ENCODE measurements at places on chromosomes 4 and X.
A peak's percentile ranks its signal among the peaks of the same experiment; 100 is the strongest.

- DNase-seq: no peak
Measured at GRCh38 chr4:158597879-158598596, 73.6 kb downstream of the C4orf46 start.

DNA sequence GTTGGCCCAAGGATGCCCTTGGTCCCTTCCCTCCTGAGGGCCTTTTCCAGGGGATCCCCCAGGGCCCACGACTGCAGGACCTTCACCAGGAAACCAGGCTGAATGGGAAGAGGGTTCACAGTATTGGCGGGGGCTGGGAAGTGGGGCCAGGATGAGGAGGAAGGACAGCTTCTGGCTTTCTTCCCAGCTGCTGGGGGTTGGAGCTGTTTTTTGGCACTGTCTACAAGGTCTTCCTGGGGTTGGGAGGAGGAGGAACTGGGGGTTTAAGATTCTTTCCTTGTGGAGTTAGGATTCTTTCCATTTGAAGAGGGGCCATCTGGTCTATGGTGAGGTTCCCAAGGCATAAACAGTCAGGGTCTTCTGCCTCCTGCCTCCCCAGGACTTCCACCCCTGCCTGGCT lies 64.8 kb downstream of the KIF4A start:
- DNase-seq: no peak

DNA sequence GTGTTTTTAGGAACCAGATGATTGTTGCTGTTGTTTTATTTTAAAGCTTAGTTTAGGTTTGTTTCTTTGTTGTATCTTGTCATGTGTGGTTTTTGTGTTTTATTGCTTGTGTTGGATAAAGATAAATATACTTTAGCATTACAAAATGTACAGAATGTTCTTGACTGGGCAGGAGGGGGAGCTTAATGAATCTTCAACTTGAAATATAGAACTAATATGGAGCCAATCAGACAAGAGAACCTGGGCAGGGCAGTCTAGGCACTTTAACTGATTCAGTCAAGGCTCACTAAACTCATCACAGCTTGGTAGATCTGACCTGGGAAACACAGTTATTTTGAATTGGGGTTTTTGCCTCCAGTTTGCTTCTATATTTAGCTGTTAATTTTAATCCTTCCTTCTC lies 304.2 kb downstream of the ARHGAP24 start:
- DNase-seq: no peak

GRCh38 chrX:2664502-2664901 lies 26.6 kb upstream of the CD99 start:
- DNase-seq: no peak

DNA sequence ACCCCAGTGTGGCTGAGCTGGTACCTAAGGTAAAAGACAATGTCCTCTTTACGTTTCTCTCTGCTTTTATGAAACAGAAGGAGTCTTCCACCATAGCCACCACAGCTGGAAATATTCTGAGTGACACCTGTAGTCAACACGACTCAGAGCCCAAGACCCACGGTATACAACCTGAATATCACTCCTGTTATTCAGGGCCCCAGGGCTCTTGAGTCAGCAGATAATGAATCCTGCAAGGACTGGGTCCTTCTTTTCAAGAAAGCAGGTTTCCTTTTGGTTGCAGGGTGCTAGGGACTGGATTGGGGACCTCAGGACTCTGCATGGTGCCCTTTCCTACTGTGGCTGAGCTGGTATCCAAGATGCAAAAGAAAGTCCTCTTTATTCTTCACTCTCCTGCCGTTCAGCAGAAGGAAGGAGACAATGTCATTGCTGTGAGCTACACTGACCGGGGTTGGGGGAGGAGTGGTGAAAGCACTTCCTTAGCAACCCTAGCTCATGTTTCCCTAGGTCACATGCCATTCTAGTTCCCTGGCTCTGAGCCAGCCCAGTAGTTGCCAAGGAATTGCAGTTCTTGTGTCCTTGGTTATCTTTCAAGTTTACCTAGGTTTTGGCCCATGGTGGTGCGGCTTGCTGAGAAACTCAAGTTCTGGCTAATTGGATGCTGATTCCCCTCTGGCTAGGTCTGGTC lies 23.7 kb upstream of the UNC5C start:
- DNase-seq: peak; percentile 77

- DNase-seq: no peak
Measured at GRCh38 chr4:34105311-34105710, 2139.0 kb downstream of the ARAP2 start.

- DNase-seq: peak; percentile 43
Measured at GRCh38 chrX:154486052-154486395, 391 bp downstream of the UBL4A start.

GRCh38 chrX:44143061-44143602 lies 169.9 kb upstream of the NDP start:
- no peak for DNase-seq

- DNase-seq: no peak
Measured at GRCh38 chr4:164606478-164606877, 147.5 kb upstream of the SMIM31 start.

- peak; percentile 41 for DNase-seq
Measured at GRCh38 chrX:109472939-109473735, 8.7 kb downstream of the GUCY2F start.
